Osteoblast (primary cell): ENCODE measurements at places on chromosomes 2 and 18. TPM values are rescaled to one million over a fixed set of nuclear protein-coding genes. Genes with fewer than 3 reads are reported as not detected.

DNA sequence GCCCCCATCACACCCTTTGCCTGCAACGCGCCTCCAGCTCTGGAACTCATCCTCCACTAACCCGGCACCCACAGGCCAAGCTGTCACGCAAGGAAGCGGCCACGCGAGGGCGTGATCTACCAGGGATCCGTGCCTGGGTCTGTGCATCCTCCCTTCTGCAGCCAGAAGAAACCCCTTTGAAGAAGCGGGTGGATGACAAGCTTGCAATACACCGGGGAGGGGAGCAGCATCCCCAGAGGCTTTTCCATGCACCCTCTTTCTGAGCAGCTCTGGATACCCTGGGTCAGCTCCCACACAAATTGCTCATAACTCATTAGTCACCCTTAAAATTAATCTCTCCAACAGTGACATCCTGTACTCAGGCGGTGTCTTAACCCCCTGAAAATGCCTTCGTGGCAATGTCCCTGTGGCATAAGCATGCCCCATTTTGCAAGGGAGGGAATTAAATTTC is 47.6 kb downstream of the PDCL3 start:
- H3K36me3 ChIP-seq = no peaks in the 10 kb centered on the region
- no peak overlapping the region for H3K4me3 ChIP-seq
- no peak overlapping the region for H3K27ac ChIP-seq
- peaks cover 6% of the 10 kb centered on the region for H3K4me1 ChIP-seq

- H3K27me3 ChIP-seq = no peaks in the 10 kb centered on the region
- H3K4me3 ChIP-seq = no peak overlapping the region
- H3K36me3 ChIP-seq = peaks cover 60% of the 10 kb centered on the region
- H3K27ac ChIP-seq = peak overlapping the region; percentile 38
Measured at GRCh38 chr2:205734436-205735037, 52.2 kb downstream of the NRP2 start.

Gene SP9
- not detected in 2 replicates for total RNA-seq

Gene IL1F10
- not detected in 2 replicates for total RNA-seq
